ENCODE measurements at places on chromosomes 2 and 18. TPM values are rescaled to one million over a fixed set of nuclear protein-coding genes. Genes with fewer than 3 reads are reported as not detected.
A peak's percentile ranks its signal among the peaks of the same experiment; 100 is the strongest.

DNA sequence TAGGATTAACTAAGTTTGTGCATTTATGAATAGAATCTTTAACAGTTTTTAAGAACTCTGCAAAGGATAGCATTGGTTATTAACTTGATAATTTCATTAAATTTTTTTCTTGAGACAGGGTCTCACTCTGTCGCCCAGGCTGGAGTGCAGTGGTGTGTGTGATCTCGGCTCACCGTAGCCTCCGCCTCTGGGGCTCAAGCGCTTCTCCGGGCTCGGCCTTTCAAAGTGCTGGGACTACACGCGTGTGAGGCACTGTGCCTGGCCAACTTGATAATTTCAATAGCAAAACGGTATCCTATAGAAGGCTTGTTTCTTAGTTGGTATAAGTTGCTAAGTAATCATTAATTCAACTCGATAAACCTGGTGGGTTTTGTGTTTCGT is 38.0 kb downstream of the ADNP2 start:
- H3K27me3 ChIP-seq: peaks cover 2% of the 10 kb centered on the region
- DNase-seq: no peak
- peaks cover 4% of the 10 kb centered on the region for H3K4me1 ChIP-seq
- H3K36me3 ChIP-seq: peaks cover 1% of the 10 kb centered on the region
- H3K27ac ChIP-seq: peak overlapping the region; percentile 56

DNA sequence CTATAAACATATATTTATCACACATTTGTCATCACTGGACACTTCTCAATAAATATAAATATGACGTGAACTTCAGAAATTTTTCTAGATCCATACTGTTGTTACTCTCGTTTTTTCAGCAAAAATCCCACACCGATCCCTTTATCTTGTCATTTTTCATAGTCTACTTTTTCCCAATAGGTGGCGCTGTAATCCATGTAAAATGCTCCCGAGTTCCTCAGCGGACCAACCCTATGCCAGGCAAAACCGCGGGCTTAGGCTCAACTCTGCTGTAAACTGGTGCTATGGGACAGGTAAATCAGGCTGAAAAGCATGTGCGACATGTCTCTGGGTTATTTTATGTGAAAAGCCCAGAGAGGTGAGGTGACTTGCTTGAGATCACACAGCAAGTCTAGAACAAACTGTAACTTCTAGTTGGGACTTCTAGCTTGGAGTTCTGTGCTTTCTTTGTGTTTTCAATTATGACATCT is 104.0 kb downstream of the COBLL1 start:
- H3K36me3 ChIP-seq: no peaks in the 10 kb centered on the region
- no peaks in the 10 kb centered on the region for H3K27me3 ChIP-seq
- H3K4me1 ChIP-seq: peaks cover 3% of the 10 kb centered on the region
- H3K4me3 ChIP-seq: no peak overlapping the region
- peak; percentile 27 for DNase-seq

DNA sequence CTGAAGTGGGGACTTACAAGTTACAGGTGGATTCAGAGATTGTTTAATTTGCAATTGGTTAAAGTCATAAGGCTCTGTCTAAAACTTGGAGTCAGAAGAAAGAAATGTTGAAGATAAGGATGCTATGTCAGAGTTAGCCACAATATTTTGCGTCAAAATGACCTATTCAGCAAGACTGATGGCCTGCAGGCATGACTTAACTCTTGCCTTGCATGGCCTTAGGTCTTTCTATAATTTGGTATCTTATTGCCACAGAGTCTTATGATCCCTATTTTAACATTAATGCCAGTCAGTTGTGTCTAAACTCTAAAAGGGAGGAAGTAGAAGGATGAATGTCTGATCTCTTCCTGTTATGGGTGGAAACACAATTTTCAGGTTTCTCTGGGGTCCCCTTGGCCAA is 5.2 kb upstream of the COMMD1 start:
- no peak for DNase-seq
- H3K4me3 ChIP-seq: no peak overlapping the region
- peaks cover 1% of the 10 kb centered on the region for H3K4me1 ChIP-seq
- H3K27ac ChIP-seq: no peak overlapping the region
- H3K27me3 ChIP-seq: no peaks in the 10 kb centered on the region

- no peaks in the 10 kb centered on the region for H3K36me3 ChIP-seq
- DNase-seq: no peak
- no peak overlapping the region for H3K4me3 ChIP-seq
- H3K27ac ChIP-seq: no peak overlapping the region
- H3K4me1 ChIP-seq: no peaks in the 10 kb centered on the region
- peaks cover 28% of the 10 kb centered on the region for H3K27me3 ChIP-seq
Measured at GRCh38 chr2:69082430-69082997, 69.5 kb downstream of the ANTXR1 start.

- peak overlapping the region; percentile 37 for H3K27ac ChIP-seq
- H3K36me3 ChIP-seq: peaks cover 62% of the 10 kb centered on the region
- H3K4me1 ChIP-seq: peaks cover 41% of the 10 kb centered on the region
Measured at GRCh38 chr2:233273120-233273519, 21.6 kb downstream of the ATG16L1 start.

DNA sequence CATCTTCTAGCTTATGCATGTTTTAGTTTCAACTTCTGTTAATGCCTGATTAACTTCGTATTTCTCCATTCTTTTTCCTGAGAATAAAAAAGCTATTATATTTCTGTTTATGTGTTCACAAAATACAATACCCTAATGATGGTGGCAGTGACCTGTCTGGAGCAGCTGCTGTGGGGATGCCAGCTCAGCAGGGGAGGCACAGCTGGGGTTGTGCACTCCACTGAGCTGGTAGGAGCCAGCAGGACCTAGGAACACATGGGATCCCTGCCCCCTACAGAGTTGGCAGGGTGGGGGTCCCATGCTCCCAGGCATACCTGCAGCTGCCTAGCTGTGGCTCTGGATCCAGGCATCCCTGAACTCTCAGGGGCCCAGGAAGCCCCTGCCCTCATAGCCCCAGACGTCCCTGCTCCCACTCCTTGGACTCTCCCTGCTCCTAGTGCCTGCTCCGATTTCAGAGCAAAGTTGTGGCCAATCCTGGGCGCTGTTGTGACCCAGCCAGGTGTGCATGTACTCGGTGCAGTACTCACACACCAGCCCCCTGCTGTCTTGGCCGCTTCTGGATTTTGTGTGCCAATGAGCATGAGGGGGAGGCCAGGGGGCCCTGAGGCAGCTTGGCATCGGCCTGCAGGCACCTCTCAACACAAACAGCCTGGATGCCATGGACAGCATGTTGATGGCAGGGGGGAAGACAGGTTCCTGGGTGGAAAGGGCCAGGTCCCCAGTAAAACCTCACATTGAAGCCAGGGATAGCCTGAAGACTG is 546.0 kb downstream of the ZNF804A start:
- no peak overlapping the region for H3K27ac ChIP-seq
- no peaks in the 10 kb centered on the region for H3K4me1 ChIP-seq
- no peaks in the 10 kb centered on the region for H3K27me3 ChIP-seq
- H3K4me3 ChIP-seq: no peak overlapping the region
- DNase-seq: no peak

- H3K36me3 ChIP-seq: peaks cover 2% of the 10 kb centered on the region
- H3K4me1 ChIP-seq: peaks cover 3% of the 10 kb centered on the region
- no peak overlapping the region for H3K27ac ChIP-seq
- no peak overlapping the region for H3K4me3 ChIP-seq
- no peaks in the 10 kb centered on the region for H3K27me3 ChIP-seq
- no peak for DNase-seq
Measured at GRCh38 chr18:74951165-74951760, 257.7 kb downstream of the PTGR3 start.

Gene CDH2
- total RNA-seq: not detected

Gene SEPTIN2
- total RNA-seq: 275 TPM

Gene MFSD6
- 51.3 TPM for total RNA-seq

Gene KHK
- 13.1 TPM for total RNA-seq
